Adrenal gland (tissue), 19 donors: ENCODE measurements at places on chromosomes 16 and 17. TPM values are rescaled to one million over a fixed set of nuclear protein-coding genes. Genes with fewer than 3 reads are reported as not detected.

DPEP2 gene
- 8.4 TPM for polyA plus RNA-seq

- no peak for DNase-seq
Observed at GRCh38 chr16:57427824-57428223, 19.4 kb downstream of the CIAPIN1 start.

DNA sequence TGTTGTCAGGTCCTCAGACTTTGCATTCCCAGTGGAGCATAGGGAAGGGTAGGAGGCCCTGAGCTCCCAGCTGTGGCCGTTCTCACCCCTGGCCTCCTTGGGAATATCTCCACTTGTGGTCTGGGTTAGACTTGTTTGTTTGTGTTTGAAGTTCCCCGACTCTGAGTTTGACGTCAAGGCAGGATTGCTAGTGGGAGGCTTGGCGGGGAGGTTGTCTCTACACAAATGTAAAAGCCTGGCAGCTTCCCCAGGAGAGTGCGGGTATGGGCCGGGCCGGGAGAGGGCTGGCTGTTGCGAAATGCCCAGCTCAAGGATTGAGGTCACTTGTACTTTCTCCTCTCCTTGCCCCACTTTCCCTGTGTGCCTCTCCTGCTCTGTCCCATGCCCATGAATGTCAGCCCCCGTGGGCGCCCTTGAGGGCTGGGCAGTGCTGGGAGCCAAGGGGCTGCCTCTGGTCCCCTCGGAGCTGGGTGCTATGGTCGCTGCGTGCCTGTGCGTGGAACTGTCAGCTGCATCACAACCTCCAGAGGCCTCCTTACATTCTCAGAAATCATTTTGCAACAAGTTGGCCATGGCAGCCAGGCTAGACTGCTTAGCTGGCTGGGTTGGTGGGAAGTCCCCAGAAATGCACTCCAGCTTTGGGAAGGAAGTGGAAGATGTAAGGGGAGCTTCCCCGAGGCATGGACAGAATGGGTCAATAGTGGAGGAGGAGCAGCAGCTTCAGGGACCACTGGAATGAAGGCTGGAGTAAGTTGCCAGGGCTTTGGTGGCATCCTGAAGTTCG is 84.3 kb downstream of the KSR1 start:
- peak; percentile 90 for DNase-seq

- DNase-seq = no peak
Observed at GRCh38 chr17:12985431-12986293, 32.2 kb downstream of the ELAC2 start.

DNA sequence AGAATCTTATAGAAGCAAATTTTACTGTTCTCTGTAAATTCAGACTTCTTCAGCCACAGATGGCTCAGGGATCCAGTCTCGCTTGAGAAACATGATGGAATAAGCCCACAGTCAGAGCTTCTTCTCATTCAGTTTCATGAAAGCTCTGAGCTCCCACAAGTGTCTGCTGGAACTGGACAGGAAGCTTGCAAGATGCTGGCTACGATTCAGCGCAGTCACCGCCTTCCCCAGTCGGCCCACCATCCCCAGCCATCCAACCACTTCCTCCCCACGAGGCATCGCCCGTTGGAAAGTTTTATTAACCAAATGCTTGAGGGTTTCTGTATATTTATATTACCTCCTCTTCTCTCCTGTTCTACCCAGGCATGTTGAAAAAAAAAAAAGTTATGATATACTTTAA is 171.7 kb downstream of the ZFHX3 start:
- peak; percentile 59 for DNase-seq

- DNase-seq = peak; percentile 66
Observed at GRCh38 chr17:50117202-50118051, 12.5 kb downstream of the SAMD14 start.

GRCh38 chr17:50331085-50331791 is 14.7 kb upstream of the XYLT2 start:
- peak; percentile 79 for DNase-seq

DNA sequence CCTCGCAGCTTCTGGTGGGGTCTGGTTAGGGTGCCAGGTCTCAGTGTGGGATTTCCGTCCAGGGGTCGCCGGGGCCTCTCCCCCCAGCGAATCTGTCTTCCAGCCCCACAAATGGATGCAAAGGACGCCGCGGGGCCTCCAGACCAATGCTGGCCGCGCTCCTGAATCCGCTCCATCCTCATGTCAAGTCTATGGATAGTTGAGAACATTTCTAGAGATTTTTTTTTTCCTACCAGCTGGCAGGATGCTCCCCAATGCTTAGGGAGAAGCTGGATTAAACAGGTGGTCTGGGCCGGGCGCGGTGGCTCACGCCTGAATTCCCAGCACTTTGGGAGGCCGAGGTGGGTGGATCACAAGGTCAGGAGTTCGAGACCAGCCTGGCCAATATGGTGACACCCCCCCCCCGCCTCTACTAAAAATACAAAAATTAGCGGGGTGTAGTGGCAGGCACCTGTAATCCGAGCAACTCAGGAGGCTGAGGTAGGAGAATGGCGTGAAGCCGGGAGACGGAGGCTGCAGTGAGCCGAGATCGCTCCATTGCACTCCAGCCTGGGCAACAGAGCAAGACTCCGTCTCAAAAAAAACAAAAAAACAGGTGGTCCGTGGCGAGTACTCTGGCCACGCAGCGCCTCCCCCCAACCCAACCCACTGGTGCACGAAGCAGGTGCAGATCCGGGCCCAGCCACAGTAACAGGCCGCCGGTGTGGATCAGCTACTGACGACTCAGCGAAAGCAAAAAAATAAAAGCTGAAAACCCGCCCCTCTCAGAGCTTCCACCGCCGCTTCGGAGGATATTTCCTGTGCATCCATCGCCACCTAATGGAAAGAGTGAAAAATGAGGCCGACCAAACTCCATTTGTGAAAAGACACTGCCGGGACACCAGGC is 1.1 kb upstream of the NXN start:
- DNase-seq = peak; percentile 87

DNA sequence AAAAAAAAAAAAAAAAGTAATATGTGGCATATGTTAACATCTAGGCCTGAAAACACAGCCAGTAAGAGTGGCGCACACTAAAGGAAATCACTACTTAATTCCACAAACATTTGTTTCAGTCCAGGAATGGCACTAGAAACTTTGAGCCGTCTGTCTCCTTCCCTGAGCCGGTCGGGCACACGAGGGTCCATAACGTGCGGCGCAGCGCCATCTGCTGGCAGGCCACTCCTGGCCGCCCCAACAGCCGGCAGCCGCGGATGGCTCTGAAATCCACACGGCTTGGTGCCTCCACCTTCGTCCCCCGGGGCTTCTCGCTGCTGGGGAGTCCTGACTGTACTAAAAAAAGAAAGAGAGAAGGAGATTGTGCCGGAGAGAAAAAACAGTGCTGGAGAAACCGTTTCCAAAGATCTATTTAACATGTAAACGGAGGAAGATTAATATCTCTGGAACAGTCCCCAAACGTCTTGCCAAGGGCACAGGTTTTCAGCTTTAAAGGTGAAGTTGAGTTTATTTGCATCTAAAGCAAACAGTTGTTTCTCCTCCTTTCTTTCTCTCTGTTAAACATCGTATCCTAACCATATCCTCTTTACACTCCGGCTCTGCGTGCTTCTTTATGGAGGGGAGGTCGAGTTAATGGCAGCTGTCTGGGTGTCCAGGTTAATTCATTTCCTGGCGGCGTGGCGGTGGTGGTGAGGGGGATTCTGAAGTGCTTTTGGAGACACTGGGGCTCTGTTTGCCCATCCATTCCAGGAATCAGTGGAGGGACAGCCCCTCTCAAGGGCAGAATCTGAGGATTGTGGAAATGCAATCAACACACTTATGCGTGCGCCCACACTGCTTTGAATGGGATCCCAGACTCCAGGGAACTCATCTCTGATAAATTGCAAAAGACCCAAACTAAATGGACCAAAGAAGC is 611.3 kb upstream of the SALL1 start:
- DNase-seq = peak; percentile 78

KCNH6 gene
- not detected for polyA plus RNA-seq

DNA sequence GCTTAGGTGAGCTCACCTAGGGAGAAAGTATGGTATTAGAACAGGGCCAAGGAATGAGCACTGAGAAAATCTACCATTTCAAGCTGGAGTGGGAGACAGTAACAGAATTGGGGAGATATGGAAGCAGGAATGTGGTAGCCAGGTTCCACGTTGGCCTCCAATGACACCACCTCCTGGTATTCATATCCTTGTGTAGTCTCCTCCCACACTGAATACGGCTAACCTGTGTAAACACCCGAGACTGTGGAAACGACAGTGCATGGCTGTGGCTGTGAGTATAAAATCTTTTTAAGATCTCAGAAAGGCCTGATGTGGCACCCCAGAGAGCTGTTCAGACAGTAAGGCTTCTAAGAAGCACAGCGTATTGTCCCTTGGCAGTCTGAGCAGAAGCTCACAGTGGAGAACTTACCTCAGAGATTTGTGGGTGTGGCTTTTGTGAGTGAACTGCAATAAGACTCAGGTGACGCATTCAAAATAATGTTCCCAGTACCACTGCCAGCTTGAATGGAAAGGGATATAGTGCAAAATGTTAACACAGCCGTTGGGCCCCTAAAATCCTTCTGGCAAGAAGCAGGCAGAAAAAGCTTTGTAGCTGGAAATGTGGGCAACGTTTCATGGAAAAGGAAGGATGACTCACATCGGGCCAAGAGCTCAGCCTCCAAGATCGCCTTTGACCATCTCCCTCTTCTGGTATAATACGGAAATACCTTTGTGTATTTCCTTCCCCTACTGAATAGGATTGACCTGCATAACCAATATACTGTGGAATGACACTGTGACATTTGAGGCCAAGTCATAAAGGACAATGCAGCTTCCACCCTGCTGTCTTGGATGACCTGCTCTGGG is 14.4 kb downstream of the SDR42E1 start:
- no peak for DNase-seq

DNA sequence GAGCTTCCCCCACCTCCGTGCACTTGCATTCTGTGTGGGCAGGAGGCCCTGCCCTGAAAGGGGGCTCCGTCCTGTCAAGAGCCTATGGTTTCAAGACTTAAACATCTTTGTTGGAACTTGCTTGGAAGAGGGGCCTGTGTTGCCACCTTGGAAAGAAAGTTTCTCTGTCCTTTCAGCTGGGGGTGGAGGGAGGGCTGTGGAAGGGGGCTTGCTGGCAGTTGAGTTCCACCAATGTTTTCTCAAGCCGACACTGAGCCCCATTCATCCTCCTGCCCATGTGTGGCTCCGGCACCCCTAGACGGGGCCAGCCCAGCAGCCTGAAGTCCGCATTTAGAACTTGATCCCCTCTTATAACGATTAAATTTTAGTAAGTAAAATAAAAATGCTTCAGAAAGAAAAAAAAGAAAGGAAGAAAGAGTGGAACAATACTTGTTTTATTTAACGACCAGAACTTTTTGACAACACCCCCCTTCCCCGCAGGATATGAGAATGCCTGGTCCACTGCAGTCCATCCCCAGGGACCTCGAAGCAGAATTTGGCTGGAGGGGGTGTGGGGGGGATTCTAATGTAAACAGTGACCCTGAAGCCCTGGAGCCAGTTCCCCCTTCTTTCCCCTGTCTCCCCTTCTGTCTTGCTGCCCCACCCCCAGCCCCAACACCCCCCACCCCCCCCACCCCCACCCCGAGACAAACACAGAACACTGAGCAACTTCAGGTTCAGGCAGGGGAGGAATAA is 26.9 kb upstream of the CLEC18A start:
- no peak for DNase-seq

DNA sequence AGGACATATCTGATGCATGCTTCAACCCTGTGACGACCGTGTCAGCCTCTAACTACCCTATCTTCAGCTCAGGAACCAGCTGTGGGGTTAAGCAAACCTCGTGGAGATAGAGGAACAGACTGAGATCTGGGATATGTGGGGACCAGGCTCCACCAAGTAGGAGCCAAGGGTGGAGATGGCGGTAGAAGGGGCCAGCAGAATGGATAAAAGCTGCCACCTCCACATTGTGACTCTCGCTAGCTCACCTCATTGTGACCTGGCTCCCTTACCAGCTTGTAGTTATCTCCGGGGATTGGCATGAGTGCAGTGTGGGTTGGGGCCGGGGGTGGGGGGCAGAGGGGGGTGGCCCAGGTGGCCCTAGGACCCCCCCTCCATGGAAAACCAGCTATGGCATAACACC is at the start of gene SPEM2:
TSS of gene SPEM2 (plus strand) at position 301 of the 400 bp plus-strand sequence. CDS start at position 374, 73 bp downstream.
- no peak for DNase-seq

DNA sequence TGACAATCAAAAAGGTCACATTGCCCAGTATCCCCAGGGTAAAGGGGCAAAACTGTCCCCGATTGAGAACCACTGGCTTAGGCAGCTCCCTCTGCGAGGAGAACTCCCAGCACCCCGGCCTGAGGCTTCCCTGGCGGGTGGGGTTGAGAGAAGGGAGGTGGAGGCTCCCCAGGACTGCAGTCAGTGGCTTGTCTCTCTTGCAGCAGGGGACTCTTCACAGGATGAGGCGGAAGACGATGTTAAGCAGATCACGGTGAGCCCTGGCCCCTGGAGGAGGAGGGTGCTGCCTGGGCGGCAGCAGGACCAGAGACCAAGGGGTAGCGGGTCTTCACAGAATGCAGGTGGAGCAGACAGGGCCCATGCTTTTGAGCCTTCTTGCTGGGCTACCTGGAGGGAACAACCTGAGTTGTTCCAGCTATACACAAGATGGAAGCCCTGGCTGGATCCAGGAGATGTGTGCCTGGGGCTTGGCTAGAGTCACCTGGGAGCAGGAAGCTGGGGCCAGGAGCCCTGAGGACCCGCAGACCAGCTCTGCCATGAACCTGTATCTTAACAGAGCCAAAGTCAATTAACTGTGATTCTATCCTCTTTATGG is 16.8 kb downstream of the POLR3E start:
- no peak for DNase-seq

GRCh38 chr17:53101706-53102105 is 721.0 kb upstream of the KIF2B start:
- no peak for DNase-seq

RNF157 gene
- polyA plus RNA-seq = 4.1 TPM

ABCC6 gene
- polyA plus RNA-seq = 8.5 TPM

MT4 gene
- polyA plus RNA-seq = not detected

GRCh38 chr17:82891911-82892310 is 52.1 kb upstream of the ZNF750 start:
- DNase-seq = no peak

DNA sequence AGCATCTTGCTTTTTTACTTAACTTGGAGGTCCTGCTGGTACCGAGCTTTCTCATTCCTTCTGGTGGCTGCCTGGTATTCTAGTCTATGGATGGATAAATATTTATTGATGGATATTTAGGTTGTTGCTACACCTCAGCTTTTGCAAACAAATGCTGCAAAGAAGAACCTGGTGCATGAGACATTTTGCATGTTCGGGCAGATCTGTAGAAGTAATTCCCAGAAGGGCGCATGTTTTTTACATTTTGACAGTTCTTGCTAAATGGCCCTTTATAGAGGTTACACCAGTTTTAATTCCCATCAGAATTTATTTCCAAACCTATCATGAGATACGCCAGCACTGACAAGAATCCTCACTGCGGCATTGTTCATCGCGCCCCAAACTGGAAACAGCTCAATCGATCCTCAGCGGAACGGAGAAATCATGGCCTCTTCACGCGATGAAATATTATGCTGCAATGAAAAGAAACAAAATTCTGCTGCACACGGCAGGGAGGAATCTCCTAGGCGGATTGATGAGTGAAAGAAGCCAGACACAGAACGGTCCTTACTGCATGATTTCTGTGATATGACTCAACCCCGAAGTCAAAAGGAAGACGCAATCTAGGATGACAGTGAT is 68.0 kb upstream of the CREBBP start:
- no peak for DNase-seq

GRCh38 chr17:15257258-15257788 is 7.8 kb downstream of the PMP22 start:
- DNase-seq = peak; percentile 92
